ENCODE measurements at places on chromosomes 6 and 20.
A peak's percentile ranks its signal among the peaks of the same experiment; 100 is the strongest.

GRCh38 chr6:84390334-84390733 is 162.9 kb upstream of the CEP162 start:
- H3K27me3 ChIP-seq, result no peaks in the 10 kb centered on the region
- no peak for DNase-seq
- H3K36me3 ChIP-seq, result no peaks in the 10 kb centered on the region
- H3K4me3 ChIP-seq, result no peak overlapping the region

GRCh38 chr6:131635384-131636340 is 1.4 kb upstream of the ENPP3 start:
- H3K27ac ChIP-seq, result no peak overlapping the region
- no peaks in the 10 kb centered on the region for H3K27me3 ChIP-seq
- peaks cover 14% of the 10 kb centered on the region for H3K4me1 ChIP-seq
- peaks cover 16% of the 10 kb centered on the region for H3K36me3 ChIP-seq
- no peak overlapping the region for H3K4me3 ChIP-seq
- no peak for DNase-seq

GRCh38 chr6:140009286-140009685 is 634.8 kb upstream of the CITED2 start:
- DNase-seq, result no peak
- no peaks in the 10 kb centered on the region for H3K27me3 ChIP-seq
- no peak overlapping the region for H3K4me3 ChIP-seq
- no peak overlapping the region for H3K27ac ChIP-seq
- H3K4me1 ChIP-seq, result no peaks in the 10 kb centered on the region
- no peaks in the 10 kb centered on the region for H3K36me3 ChIP-seq

DNA sequence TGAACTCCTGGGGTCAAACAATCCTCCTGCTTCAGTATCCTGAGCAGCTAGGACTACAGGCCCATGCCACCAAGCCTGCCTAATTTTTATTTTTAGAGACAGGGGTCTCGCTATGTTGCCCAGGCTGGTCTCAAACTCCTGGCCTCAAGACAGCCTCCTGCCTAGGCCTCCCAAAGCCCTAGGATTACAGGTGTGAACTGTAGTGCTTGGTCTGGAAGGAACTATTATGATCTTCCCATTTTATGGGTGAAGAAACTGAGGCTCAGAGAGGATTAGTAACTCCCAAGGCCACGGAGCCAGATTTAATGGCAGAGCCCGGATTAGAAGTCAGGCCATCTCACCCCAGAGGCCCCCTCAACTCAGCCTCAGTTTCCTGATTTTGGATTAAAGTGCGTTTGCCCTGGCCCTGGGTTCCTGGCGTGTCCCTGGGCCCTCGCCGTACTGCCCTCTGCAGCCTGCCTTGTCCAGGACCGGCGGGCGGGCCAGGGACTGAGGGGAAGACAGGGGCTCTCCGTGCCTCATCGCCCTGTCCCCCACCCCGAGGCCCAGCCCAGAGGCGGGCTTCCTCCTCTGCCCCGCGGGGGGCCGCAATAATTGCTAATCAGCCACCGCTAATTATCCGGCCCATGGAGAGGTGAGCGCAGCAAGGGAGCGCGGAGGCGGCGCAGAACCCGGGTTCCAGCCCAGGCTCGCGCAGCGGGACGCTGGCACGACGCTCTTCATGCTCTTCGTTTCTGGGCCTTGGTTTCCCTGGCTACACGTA is 34.9 kb downstream of the CD40 start:
- H3K4me3 ChIP-seq, result no peak overlapping the region
- H3K36me3 ChIP-seq, result no peaks in the 10 kb centered on the region
- peaks cover 3% of the 10 kb centered on the region for H3K27me3 ChIP-seq
- DNase-seq, result no peak

DNA sequence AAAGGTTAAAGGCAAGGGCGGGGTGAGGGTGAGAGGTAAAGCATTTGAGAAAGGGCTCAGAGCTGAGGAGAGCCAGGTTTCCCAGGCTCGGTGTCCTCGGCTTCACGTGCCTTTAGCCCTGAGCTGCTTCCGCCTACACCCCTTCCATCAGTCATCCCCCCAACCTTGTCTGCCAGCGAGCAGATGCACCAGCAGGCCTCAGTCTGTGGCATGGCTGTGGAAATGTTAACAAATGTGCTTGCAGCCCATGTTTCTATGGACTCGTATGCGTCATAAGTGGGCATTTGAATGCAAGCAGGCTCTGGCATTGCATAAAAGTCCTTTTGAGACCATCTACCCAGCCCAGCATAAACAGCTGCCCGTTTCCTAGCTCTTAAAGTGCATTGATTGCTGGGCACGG is 88.8 kb downstream of the SYNJ2 start:
- H3K4me3 ChIP-seq, result no peak overlapping the region
- peaks cover 19% of the 10 kb centered on the region for H3K4me1 ChIP-seq
- no peak for DNase-seq
- H3K27me3 ChIP-seq, result no peaks in the 10 kb centered on the region
- no peak overlapping the region for H3K27ac ChIP-seq

- H3K4me3 ChIP-seq, result no peak overlapping the region
- H3K27ac ChIP-seq, result no peak overlapping the region
- DNase-seq, result no peak
- H3K27me3 ChIP-seq, result peaks cover 22% of the 10 kb centered on the region
- no peaks in the 10 kb centered on the region for H3K36me3 ChIP-seq
- no peaks in the 10 kb centered on the region for H3K4me1 ChIP-seq
Measured at GRCh38 chr6:53944543-53944942, 149.7 kb downstream of the LRRC1 start.

- no peak for DNase-seq
- H3K4me3 ChIP-seq, result no peak overlapping the region
- H3K4me1 ChIP-seq, result no peaks in the 10 kb centered on the region
- H3K27ac ChIP-seq, result no peak overlapping the region
Measured at GRCh38 chr6:112827793-112828192, 480.7 kb downstream of the RFPL4B start.

GRCh38 chr6:36759148-36759759 is 61.6 kb downstream of the RAB44 start:
- DNase-seq, result peak; percentile 73
- H3K36me3 ChIP-seq, result no peaks in the 10 kb centered on the region
- H3K4me3 ChIP-seq, result no peak overlapping the region
- H3K4me1 ChIP-seq, result peaks cover 40% of the 10 kb centered on the region

DNA sequence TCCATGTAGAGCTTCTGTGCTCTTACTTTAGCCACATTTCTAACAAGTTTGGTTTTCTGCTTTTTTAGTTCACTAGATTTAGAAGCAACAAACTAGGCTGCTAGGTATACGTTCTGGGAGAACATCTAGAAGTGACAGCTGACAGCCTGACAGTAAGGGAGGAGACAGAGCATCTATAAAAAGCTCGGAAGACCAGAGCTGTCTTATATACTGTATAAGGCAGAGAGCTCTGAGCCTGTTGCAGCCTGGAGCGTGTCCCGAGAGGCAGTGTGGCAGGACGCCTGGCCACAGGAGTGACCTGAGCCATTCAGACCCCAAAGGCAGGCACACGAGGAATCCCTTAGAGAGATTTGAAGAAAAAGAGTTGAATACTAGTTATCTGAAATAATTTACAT is 24.6 kb downstream of the PPP1R14C start:
- H3K36me3 ChIP-seq, result no peaks in the 10 kb centered on the region
- H3K4me3 ChIP-seq, result no peak overlapping the region
- no peak overlapping the region for H3K27ac ChIP-seq
- DNase-seq, result no peak
- peaks cover 22% of the 10 kb centered on the region for H3K27me3 ChIP-seq

- H3K27ac ChIP-seq, result no peak overlapping the region
- no peaks in the 10 kb centered on the region for H3K27me3 ChIP-seq
- H3K36me3 ChIP-seq, result peaks cover 37% of the 10 kb centered on the region
- H3K4me1 ChIP-seq, result peaks cover 24% of the 10 kb centered on the region
Measured at GRCh38 chr20:34904202-34904621, 27.8 kb downstream of the ACSS2 start.

DNA sequence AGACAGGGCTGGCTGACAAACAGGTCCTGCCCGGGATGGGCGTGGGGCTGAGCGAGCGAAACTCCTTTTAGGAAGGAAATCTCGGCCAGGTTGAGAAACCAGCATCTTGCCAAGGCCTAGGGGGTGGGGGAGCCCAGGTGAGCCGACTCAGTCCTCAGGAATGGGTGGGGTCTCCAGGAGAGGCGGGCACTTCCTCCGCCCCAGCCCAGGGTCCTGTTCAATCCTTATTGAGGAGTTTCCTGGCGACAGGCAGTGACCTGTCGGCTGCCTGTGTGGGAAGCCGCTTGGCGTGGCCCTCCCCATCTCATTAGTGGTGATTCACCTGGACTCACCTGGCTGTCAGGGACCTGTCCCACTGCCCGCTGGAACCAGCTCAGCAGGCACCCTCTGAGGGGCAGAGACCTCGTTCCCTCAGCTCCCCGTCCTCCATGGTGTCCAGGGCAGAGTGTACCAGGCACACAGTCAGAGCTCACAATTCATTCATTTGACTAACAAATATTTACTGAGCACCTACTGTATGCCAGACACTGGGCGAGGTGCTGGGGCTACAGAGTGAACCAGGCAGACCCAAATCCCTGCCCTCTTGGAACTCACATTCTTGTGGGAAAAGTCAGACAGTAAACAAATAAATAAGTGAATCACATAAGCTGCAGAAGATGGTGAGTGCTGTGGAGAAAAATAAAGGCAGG is 51.1 kb downstream of the FGD2 start:
- no peak overlapping the region for H3K27ac ChIP-seq
- peaks cover 19% of the 10 kb centered on the region for H3K4me1 ChIP-seq
- H3K27me3 ChIP-seq, result no peaks in the 10 kb centered on the region
- DNase-seq, result no peak

GRCh38 chr6:20349225-20349624 is 52.5 kb upstream of the E2F3 start:
- H3K4me1 ChIP-seq, result peaks cover 43% of the 10 kb centered on the region
- no peak overlapping the region for H3K4me3 ChIP-seq
- no peaks in the 10 kb centered on the region for H3K27me3 ChIP-seq
- DNase-seq, result no peak

GRCh38 chr20:22001886-22002285 is 296.4 kb downstream of the PAX1 start:
- H3K4me3 ChIP-seq, result no peak overlapping the region
- no peak overlapping the region for H3K27ac ChIP-seq
- DNase-seq, result no peak
- no peaks in the 10 kb centered on the region for H3K36me3 ChIP-seq
- H3K4me1 ChIP-seq, result no peaks in the 10 kb centered on the region

DNA sequence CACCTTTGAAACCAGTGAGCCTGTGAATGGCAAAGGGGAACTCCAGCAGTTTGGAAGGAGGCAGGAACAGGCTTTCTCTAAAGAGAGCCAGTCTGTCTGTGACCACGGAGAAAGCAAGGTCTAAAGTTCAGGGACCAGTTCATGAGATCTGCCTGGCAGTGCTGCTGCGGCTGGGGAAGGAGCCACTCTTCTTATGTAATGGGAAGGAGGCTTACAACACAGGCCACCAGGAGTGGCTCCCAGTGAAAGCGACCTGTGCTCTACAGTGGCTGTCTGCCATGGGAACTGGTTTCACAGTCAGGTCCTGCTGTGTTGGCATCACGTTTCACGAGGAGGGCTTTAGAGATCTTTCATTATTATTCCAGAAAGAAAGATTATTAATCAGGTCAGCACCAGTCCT is 291.9 kb upstream of the PRDM1 start:
- H3K4me1 ChIP-seq, result peaks cover 89% of the 10 kb centered on the region
- no peak for DNase-seq
- no peak overlapping the region for H3K4me3 ChIP-seq
- H3K27ac ChIP-seq, result peak overlapping the region; percentile 55
- no peaks in the 10 kb centered on the region for H3K27me3 ChIP-seq

DNA sequence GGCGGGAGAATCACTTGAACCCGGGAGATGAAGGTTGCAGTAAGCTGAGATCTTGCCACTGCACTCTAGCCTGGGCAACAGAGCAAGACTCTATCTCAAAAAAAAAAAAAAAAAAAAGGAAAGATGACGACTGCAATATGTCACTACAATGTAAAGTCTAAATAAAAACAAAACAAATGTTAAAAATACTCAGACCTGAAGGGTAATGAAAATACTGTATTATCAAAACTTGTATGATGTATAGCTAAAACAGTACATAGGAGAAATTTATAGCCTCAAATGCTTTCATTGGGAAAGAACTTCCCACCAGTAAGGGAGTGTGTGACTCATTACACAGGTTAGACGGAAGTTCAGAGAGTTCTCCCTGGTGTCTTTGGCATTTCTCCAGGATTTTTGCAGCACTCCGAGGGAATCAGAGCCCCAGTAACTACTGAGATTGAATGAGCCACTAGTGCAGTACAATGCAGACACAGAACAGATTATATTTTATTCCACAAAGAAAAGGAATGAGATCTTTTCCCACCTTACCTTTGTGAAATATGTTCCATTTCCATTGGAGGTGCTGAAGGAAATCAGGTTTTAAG is 12.5 kb upstream of the RALGAPB start:
- no peak overlapping the region for H3K27ac ChIP-seq
- H3K36me3 ChIP-seq, result no peaks in the 10 kb centered on the region
- no peaks in the 10 kb centered on the region for H3K4me1 ChIP-seq
- H3K27me3 ChIP-seq, result peaks cover 7% of the 10 kb centered on the region
- no peak for DNase-seq
- no peak overlapping the region for H3K4me3 ChIP-seq

DNA sequence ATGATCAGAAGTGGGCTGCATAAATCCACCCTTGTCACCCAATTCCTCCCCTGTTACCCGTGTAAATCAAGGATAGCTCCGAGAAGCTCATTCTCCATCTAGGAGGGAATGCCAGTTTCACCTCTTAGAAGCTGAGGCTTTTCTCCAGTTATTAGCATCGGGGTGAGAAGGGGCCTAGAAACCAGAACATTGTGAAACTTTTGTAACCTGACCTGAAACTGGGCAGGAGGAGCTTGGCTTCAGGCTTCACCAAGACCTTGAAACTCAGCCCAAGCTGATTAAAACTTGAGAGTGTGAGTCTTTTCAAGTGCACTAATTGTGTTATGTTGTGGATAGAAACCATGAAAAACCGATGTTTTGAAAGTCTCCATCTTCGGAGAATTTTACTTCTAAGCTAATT is 103.1 kb downstream of the BMP2 start:
- no peaks in the 10 kb centered on the region for H3K36me3 ChIP-seq
- H3K27me3 ChIP-seq, result no peaks in the 10 kb centered on the region
- H3K27ac ChIP-seq, result no peak overlapping the region
- no peak for DNase-seq
- no peak overlapping the region for H3K4me3 ChIP-seq

DNA sequence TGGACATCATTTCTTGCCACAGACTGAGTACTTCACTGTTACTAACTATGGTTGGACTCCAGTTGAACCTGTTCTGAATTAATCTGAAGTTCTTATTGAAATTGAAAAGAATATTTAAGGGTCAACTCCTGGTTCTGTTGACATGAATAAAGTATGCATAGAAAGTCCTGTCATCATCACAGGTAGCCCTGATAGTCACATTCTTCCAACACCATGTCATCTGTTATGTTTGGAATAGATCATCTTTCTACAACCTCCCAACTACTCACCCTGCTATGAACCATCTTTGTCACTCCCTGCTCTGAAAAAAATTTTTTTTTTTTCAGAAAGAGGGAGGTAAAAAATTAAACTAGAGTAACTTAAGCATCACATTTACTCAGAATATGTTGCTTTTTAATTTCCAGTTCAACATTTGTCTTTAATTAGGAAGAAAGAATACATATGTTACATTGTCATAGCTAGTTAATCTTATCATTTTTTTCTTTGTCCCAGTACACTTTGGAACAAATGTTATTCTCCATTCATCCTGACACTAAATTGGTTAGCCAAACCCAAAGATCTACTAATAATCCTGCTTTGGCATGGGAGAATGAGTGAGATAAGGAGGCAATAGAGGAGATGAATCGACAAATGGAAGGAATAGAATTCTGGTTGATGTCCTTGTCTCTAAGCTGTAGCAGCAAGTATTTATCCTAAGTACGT is 775.1 kb upstream of the NRSN1 start:
- H3K27ac ChIP-seq, result no peak overlapping the region
- no peaks in the 10 kb centered on the region for H3K36me3 ChIP-seq
- H3K4me1 ChIP-seq, result no peaks in the 10 kb centered on the region
- no peak for DNase-seq
- H3K27me3 ChIP-seq, result no peaks in the 10 kb centered on the region

- DNase-seq, result no peak
- H3K27ac ChIP-seq, result no peak overlapping the region
- no peak overlapping the region for H3K4me3 ChIP-seq
Measured at GRCh38 chr6:137952247-137952646, 85.2 kb downstream of the TNFAIP3 start.
